Stimulated activated CD4-positive, alpha-beta T cell treated with anti-CD3 and anti-CD28 coated beads, TNF-alpha, amount 100 ng/mL, for 24 hours (primary cell): ENCODE measurements at places on chromosomes 5 and 9.

- DNase-seq, result no peak
Measured at GRCh38 chr5:60444661-60445360, 255.2 kb downstream of the DEPDC1B start.

DNA sequence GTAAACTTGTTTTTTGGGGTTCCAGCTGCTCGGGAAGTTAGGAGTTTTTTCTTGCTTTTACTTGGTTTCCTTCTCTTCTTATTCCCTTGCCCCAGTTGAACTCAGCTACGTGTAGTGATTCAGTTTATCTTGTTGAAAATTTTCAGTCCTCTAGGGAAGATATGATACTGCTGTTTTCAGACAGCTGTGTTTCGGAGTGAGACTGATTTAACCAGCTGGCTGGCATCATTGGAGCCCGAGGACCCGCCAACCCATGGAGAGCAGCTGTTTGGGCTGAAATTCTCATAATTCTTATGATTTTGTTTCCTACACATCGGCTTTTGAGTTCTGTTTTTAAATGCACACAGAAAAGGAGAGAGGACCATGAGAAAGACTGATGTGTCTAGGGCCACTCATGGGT is 271.5 kb downstream of the NR3C1 start:
- DNase-seq, result no peak

- no peak for DNase-seq
Measured at GRCh38 chr9:124239249-124240073, 18.3 kb upstream of the NEK6 start.

DNA sequence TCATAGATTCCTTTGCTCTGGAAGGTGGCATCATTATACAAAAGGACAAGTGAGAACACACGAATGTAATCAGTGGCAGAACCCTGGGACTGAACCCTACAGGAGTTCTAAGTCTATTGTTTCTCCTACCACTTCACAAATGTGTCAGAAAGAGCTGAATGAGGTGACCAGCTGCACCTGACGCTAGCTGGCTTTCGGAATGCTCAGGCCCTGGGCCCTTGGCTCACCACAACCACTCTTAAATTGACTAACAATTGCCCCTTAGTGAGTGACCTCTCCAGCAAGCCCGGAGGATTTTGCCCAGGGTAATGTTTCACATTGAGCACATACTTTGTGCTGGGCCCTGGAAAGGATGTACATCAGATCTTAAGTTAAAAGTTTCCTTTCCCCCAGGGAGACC is 41.2 kb upstream of the ABCA1 start:
- no peak for DNase-seq

- DNase-seq, result no peak
Measured at GRCh38 chr9:109317311-109317978, 3.4 kb downstream of the EPB41L4B start.
